Stomach (tissue), 19 donors: ENCODE measurements at places on chromosomes 6 and 20. TPM values are rescaled to one million over a fixed set of nuclear protein-coding genes. Genes with fewer than 3 reads are reported as not detected.
A peak's percentile ranks its signal among the peaks of the same experiment; 100 is the strongest.

DNA sequence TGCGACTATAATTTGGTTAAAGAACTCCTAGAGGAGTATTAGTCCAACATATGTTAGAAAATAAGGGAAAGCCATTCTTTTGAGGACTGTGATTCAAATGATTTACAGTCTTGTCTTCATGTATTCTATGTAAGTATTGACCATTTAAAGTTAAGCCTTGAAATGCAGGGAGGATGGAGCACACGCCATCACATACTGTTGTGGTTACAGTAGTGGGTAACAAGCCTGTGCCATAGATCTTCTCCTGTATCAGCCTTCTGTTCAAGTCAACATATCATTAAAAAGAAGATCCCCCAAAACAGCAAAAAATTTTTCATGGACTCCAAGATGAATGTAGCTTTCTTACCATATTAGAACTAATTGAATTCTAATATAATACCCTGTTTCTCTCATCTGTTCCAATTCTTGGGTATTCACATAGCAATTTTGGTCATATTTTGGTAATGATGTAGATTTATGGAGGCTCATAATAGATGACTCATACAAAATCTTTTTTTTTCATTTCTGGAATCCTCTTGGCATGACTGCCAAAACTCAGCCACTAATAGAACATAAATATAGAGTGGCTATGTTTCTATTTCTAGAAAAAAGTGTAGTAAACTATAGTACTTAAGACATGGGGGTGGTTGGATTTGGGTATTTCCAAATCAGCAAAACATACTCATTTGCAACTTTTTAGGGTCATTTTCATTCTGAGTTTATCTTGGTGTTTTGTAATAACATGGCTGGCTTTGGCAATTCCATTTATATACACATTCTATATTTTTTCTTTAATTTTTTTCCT lies 413.5 kb downstream of the BCKDHB start:
- no peaks in the 10 kb centered on the region for H3K27me3 ChIP-seq
- DNase-seq: no peak
- no peaks in the 10 kb centered on the region for H3K36me3 ChIP-seq
- H3K4me1 ChIP-seq: no peaks in the 10 kb centered on the region

- peaks cover 61% of the 10 kb centered on the region for H3K4me1 ChIP-seq
- H3K27me3 ChIP-seq: peaks cover 100% of the 10 kb centered on the region
- H3K36me3 ChIP-seq: no peaks in the 10 kb centered on the region
- H3K4me3 ChIP-seq: no peak overlapping the region
Observed at GRCh38 chr6:98831057-98831958, 3.1 kb upstream of the POU3F2 start.

DNA sequence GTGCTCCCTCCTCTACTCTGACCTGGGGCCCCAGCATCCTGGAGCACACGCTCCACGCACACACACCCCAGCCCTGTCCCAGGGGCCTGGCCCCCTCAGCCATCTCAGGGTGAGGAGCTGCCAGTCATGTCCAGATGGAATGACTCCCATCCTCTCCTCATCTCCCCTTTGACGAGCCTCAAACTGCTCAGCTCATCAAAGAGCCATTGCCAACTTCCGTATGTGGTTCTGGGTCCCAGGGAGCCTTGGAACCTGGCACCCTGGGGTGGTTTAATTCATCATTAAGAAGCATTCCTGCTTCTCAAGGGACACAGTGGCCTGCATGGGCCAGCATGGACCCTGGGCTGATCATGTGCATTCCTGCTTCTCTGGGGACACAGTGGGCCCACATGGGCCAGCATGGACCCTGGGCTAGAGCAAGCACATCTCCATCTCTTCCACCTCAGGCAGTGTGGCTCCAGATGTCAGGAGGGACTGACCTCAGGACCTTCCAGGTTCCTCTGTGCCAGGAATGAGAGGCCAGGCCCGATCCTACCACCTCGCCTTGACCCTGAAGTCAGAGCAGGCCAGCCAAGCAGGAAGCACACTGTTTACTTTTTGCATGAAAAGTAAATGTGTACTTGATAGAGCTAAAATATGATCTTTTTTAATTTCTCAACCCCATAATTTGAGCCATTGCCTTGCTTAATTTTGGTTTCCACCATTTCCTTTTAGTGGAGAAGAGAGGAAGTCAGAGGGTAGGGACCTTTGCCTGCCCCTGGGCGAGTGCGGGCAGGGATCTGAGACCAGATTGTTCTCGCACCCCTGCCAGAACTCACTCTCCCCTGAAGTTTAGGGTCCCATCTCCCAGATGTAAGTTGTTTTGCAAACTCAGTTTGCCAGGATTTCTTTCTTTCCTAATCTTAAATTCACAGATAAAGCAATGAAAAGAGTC lies 26.1 kb downstream of the SPATA2 start:
- H3K4me1 ChIP-seq: peaks cover 70% of the 10 kb centered on the region
- peak overlapping the region; percentile 13 for H3K27ac ChIP-seq

TP53TG5 gene
- not detected for total RNA-seq

- H3K27me3 ChIP-seq: peaks cover 2% of the 10 kb centered on the region
- no peak for DNase-seq
- no peaks in the 10 kb centered on the region for H3K36me3 ChIP-seq
- H3K4me3 ChIP-seq: no peak overlapping the region
- H3K4me1 ChIP-seq: no peaks in the 10 kb centered on the region
Observed at GRCh38 chr20:59461526-59461925, 142.8 kb upstream of the PHACTR3 start.

LY6G6D gene
- not detected for total RNA-seq
